ENCODE measurements at places on chromosomes 2 and 18.

- no peak for DNase-seq
These were observed 107.8 kb downstream of the MAIP1 start for GRCh38 chr2:200063155-200063554.

- peak; percentile 59 for DNase-seq
These were observed 857 bp upstream of the INHBB start for GRCh38 chr2:120344976-120345581.

GRCh38 chr2:180660881-180661685, 319.3 kb upstream of the UBE2E3 start:
- no peak for DNase-seq

DNA sequence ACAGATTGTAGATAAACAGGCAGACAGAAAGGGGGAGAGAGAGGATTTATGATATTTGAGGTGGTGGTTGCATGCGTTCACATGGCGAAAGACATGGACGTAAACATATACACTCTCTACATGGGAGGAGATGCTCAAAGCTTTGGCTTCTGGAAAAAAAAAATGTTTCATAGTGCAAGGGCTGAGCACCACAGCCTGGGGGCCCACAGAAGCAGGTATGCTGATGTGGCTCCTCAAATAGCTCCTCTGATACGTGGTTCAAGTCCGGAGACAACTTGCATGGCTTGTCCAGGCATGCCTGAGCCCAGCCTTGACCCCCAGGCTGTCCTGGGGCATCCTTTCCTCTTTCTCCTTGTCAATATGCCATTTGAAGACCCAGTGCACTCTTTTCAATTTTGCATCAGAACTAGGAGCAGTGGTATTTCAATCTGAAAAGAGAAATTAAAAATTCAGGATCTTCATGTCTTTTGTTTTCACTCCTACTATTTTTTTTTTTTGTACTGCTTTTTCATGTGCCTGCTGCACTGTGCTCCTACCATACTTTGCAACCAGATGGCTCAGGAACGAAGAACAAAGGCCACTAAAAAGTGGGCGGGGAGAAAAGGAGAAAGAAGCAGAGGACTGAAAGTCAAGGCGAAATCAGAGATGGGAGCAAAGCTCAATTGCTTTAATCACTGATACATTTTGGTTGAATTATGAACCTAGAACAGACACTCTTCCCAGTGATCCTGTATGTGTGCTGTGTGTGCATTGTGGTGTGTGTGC, 495.7 kb upstream of the TCF4 start:
- DNase-seq, result no peak

DNA sequence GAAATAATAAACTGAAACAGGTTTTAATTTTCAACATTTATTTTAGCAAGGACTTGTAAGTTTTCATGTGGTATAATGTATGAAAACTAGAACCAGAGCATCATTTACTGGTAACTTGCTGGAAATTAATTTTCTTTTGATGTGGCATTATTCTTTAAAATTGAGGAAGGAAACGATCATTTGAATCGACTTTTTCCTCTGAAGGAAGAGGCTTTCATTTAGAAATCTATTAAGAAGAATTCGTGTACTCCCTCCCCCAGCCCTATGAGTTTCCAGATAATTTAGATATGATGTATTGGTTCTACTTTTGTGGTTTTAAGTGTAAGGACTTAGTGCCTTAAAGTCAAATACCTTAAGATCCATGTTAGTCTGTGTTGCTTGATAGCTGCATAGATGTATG, 2.5 kb downstream of the BABAM2 start:
- DNase-seq, result no peak

GRCh38 chr2:219274361-219274921, 4.7 kb upstream of the DNAJB2 start:
- no peak for DNase-seq

DNA sequence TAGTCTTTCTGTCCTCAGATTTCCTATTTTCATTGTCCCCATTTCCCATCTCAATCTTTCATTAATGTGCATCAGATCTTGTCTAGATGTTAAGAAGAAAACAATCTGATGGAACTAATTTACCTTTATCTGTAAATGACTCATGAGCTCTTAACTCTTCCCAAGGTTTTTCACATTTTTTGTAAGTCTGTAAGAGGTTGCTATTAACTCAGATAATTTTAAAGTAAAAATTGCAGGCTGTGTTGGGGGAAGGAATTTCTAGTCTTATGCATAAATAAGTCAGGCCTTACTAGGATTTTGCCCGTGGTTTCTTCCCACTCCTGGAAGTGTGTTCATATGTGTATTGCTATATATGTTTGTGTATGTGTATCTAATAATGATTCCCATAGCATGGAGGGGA, 4.3 kb downstream of the NAB1 start:
- no peak for DNase-seq

DNA sequence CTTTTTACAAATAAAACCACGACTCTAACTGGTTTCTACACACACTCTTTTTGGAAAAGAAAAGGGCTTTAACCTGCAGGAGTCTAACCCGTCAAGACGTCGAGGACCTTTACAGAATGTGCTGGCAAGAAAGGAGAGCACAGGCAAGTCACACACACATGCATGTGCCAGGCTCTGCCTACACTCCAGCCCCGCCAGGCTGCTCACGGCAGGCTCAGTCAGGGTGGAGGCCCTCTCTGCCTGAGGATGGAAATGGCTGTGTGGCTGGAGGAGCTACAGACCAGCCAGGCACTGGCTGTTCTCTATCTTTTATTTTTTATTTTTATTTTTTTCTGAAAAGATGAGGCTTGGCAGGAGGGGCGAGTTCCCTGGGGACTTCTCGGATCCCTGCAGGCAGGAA, 10.2 kb downstream of the SIX3 start:
- no peak for DNase-seq

GRCh38 chr2:98446850-98447249, 2.2 kb downstream of the INPP4A start:
- no peak for DNase-seq

GRCh38 chr2:135590619-135591260, 59.5 kb downstream of the R3HDM1 start:
- no peak for DNase-seq

DNA sequence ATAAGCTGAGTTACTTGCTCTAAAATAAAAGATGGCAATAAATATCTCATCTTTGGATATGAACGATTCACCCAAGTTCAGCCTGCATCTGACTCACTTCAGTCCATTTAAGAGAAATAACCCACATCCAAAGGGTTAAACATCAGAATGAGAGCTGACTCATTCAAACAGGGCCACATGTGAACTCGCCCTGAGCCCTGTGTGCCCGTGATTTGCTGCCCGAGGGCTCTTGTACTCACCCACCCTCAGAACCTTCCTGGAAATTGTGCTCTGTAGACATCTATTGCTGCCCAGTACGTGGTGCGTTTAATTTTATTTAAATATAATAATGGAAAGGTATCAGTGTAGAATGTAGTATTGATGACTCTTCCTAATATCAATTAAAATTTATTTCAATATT, 66.9 kb upstream of the RBM44 start:
- DNase-seq, result no peak

DNA sequence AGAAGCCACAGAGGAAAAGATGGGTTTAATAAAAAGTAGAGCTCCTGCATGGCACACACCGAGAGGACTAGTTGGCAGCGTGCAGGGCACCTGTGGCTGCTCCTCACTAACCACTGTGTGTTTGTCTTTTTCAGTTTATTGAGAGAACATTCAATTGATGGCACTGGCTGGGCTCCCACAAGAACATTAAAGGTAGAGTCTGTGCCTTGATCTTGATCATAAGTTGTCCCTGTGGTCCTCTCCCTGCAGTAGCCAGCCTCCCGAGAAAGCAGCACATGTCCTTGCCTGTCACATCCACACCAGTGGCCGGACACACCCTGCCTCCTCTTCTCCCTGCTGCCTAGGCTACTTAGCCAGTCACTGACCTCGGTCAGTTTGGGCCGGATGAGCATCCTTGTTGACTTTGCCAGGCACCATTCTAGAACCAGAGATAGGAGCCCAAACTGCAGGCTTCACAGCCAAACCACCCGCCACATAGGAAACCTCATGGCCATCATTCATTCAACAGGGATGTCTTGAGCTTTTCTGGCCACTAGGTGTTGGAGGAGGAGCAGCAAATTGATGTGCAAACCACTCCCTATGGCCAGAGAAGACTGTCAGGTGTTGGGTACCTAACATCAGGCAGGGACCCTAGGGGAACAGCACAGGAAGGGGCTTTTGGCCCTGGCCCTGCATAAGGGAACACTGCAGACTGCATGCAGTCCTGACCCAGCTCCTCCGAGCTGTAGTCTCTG, 30.2 kb upstream of the SCLY start:
- DNase-seq, result no peak

DNA sequence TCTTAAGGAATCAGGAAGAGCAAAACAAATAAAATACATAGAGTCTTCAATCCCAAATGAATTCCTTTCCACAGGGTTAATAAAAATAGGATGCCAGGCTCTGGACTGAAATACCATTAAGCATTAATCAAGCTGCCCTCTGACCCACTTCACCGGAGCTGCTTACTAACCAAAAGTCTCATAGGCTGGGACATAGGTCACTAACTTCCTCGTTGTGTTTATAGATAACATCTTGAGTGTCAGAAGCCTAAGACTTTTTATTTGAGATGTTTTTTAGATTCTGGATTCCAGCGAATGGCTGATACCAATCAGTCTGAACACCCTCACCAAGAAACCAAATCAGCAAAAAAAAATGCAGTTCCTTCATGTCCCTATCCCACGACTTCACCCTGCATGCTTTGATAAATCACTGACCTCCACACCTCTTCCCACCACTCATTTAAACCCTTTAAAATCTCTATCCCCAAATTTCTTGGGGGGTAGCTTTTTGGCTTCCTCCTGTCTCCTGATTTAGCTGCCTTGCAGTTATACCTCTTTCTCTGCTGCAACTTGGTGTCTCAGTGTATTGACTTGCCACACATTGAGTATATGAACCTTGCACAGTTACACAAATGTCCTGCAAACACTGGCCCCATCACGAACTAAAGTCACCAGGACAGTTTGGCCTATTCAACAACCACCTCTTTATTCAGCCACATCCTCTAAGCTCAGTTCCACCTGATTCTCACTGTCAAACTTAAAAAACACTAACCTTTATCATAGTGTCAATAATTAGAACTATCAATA, 399.3 kb downstream of the METTL4 start:
- DNase-seq, result no peak

Data from GM20000 (cell line).